T47D (cell line): ENCODE measurements at places on chromosomes 6 and 20.

DNA sequence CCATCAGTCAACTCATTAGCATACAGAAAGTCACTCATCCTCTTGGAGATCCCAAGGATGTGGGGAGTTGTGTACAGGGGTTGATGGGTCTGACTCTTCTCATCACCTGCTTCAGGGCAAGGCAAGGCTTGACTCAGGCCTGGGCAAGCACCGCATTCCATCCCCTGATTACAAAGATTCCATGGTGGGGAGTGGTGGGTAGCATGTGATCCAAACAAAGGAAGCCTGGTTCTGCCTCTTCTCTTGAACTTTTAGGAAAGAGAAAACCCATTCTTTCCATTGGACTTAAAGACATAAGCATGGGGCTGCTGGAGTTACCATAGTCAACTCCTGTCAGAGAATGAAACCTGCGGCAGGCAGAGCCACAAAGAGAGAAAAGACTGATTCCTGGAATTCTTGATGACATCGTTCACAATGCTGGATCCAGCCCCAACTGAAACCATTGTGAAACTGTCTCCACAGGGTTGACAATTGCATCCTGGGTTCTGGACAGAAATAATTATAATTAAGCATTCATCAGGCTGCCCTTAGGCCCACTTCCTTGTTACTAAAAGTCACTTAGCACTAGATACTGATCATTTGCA is 235.8 kb upstream of the KCNG1 start:
- DNase-seq: no peak

- DNase-seq: peak; percentile 74
Observed at GRCh38 chr6:53728570-53729194, 63.1 kb upstream of the KLHL31 start.

GRCh38 chr20:10135438-10135837 is 83.2 kb upstream of the SNAP25 start:
- no peak for DNase-seq

- no peak for DNase-seq
Observed at GRCh38 chr6:167849846-167850459, 23.2 kb downstream of the AFDN start.

DNA sequence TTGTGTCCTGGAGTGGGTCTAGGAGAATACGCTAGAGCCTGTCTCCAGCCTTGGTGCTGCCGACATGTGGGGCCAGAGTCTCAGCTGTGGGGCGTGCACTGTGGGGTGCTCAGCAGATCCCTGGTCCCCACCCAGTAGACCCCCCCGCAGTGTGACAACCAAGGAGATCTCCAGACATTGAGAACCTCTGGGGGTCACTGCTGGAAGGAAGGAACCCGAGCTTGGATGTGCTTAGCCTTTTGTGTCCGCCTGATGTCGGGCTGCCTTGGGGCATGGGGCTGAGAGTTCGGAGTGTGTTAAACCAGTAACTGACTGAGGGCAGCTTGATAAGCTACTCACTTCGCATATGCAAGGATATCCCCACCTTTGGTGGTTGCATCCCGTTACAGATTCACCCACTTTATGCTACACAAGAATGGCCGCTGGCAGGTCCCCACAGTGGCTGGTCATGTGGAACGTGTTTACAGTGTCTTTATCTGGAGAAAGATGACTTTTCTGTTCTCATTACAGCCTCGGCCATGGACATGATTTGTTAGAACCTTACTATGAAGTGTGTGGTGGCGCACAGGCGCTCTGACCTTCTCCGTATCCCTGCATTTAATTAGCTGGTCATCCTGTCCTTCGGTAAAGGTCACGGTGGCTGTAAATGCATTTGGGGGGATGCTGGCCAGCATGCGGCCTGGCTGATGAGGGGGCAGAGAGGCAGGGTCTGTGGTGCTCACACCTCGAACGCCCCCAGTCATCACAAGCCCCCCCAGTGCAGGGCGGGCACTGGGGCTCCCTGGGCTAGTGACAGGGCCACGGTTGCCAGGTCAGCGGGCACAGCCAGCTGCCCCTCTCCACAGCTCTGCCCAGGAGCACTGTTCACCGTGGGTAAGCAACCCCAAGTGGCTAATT is 366.8 kb downstream of the TAF4 start:
- DNase-seq: no peak

DNA sequence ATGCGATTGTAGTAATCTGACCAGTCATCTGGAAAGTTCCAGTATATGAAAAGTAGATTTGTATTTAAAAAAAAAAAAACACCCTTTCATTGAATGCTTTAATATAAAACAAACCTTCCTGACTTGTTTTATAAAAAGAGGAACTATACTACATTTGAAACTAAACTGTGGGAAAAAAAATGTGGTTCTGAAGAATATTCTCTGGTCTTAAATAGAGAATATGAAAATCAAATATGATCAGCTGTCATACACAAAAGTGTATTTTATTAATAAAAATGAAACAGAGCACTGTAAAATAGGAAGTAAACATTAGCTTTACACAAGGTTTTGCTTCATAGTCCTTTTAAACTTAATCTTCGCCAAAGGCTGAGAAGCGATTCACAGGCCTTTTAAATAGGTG is 25.3 kb upstream of the CD83 start:
- no peak for DNase-seq

GRCh38 chr6:149513915-149514314 is 29.1 kb upstream of the ZC3H12D start:
- DNase-seq: no peak

DNA sequence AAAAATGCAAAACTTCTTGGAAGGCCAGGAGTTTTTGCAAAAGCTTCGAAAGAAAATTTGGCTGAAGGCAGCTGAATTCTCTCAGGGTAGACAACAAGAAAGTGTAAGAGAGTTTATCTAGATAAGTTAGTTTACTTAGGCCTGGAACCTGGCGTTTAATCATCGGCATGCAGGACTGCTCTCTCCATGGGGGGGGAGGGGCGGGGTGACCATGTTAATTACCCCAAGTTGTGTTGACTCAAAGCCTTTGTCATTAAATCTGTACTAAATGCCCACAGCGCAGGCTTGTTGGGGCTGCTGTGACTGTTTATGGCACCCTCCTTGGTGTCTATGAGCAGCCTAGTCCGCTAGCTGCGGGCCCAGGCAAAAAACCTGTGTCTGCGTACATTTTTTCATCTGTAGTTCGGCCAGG is 20.1 kb upstream of the ZNF451 start:
- DNase-seq: no peak

- DNase-seq: no peak
Observed at GRCh38 chr20:1166948-1167720, 17.6 kb downstream of the TMEM74B start.

GRCh38 chr20:63261795-63262528 is 7.7 kb upstream of the NKAIN4 start:
- no peak for DNase-seq

DNA sequence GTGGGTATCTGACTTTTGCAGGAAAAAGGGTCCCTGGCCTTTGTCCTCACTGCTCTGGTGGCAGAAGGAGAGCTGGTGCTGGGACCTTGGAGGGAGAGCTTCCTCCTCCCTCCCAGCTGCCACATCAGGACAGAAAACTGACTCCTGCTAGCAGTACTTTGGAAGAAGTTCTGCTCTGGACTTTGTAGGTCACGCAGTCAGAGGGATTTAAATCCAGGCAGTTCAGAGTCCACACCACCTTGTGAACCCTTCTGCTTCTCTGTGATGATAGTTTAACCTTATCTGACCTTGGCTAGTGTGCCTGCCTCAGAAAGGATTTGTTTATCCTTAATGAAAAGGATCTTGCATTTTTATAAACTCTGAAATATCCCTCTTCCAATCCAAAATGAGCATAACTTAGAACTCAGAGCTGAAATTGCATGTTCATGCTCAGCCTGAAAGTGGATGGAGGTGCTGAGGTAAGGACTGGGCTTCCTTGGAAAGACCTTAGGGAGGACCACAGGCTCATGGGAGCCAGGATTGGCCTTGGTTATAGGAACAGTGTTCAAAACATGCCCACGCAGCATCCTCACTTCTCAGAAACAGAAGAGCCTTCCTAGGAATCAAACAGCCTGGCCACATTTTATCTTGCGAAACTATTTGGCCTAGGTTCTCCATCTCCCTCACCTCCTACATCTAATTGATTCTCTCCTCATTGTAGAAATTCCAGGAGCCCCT is 123.9 kb upstream of the SASH1 start:
- no peak for DNase-seq
